ENCODE measurements at places on chromosomes 2 and 18. TPM values are rescaled to one million over a fixed set of nuclear protein-coding genes. Genes with fewer than 3 reads are reported as not detected.

DNA sequence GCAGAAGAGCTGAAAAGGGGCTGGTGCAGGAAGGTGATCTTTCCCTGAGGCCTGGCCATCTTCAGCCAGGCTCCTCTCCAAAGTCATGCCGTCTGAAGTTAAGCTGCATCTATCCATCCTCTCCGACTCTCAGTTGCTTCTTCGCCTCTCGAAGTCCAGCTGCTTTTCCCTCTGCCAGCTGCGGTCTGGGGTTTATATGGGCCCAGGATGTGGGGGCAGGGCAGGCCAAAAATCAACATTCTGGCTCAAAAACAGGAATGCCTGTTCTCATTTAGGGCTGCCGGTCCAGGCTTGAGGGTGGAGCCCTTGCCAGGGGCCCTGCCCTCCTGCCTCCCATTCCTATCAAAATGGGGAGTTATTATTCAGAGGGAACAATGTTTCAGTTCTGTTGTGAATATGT, 31.2 kb downstream of the CREG2 start:
- DNase-seq = no peak

Gene FOXI3
- 0.10 TPM for total RNA-seq

GRCh38 chr2:160970052-160970965, 189.9 kb upstream of the TANK start:
- no peak for DNase-seq

DNA sequence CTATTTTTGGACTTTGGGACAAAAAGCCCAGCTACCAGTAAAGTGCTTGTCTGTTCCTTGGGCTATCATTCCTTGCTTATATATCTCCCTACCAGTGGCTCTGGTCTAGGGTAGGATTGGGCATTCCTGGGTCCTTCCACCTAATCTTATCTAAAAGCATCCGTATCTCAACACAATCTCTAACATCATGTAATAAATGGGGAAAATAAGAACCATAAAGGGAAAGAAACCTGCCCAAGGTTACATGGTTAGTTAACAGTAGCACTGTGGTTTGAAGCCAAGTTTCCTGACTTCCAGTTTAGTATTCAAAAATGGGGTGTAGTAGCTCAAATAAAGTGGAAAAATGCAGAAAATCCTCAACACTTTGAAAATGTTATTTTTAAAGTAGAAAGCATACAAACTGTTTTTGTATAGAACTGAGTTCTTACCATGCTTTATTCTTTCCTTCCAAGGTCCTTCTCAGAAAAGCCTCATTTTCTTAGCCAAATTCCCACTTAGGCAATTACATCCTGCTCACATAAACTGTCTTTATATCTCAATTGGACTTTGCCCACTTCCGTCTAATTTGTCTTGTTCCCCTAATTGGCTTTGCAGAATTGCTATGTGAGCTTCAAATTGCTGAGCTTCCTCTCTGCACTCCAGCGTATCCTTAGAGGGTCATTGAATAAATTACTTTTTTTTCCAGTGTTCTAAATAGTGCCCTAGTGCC, 273.1 kb upstream of the UBE2E3 start:
- no peak for DNase-seq

DNA sequence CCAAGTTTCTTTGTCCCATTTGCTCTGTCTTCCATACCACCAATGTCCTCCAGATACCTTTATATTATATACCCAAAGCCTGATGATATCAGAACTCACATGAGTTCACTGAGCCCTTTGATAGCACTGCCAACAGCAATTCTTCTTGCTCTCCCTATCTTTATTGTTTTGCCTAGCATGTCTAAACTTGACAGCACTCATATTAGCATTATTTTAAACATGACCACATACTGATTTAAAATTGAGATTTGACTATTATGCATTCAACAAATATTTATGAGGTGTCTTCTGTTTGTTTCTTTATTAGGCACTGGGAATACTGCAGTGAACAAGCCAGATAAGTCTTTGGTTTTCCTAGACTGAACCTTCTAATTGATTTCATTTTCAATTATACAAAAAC, 587.3 kb upstream of the GCFC2 start:
- no peak for DNase-seq

- no peak for DNase-seq
Observed at GRCh38 chr2:108934583-108935245, 54.3 kb downstream of the EDAR start.

- no peak for DNase-seq
Observed at GRCh38 chr18:34709104-34709503, 994 bp upstream of the DTNA start.

GRCh38 chr2:197673106-197673505, 2.3 kb downstream of the RFTN2 start:
- DNase-seq = peak; percentile 4

Gene AMER3
- 4.5 TPM for total RNA-seq

Gene TTN
- 2.6 TPM for total RNA-seq

Gene MAPK4
- 89.0 TPM for total RNA-seq

- DNase-seq = no peak
Observed at GRCh38 chr18:69795791-69796190, 151.9 kb downstream of the CD226 start.

Gene NAGK
- total RNA-seq = 41.2 TPM

Gene MPPE1
- total RNA-seq = 30.2 TPM

DNA sequence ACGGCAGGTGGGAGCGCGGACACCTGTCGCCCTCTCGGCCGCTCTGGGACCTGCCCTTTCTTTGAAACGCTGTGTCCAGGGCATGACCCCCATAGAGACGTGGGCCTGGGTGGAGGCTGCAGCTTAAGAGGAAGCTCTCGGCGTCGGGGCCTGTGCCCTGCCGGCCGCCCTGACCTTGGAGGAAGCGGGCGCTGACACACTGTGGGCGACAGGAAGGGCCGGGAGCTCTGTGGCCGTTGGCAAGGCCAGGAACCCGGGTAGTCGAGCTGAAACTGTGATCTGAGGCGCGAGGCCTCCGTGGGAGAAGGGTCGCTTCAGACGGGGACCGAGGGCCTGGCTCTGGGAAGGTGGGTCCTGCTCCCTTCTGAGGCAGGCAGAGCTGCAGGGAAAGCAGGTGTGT, 28.2 kb downstream of the KCNG2 start:
- no peak for DNase-seq

- DNase-seq = no peak
Observed at GRCh38 chr2:70767699-70768589, at the start of gene ADD2. TSS of gene ADD2 (minus strand) at chr2:70768200. CDS start at chr2:70706408, 61,792 bp downstream.

GRCh38 chr2:159089543-159089942, 121.1 kb downstream of the TANC1 start:
- no peak for DNase-seq

GRCh38 chr2:238956676-238957075, 108.8 kb downstream of the TWIST2 start:
- DNase-seq = no peak
